ENCODE measurements at places on chromosomes 5 and 9.

GRCh38 chr5:32233220-32233695 lies 59.1 kb upstream of the GOLPH3 start:
- no peak for DNase-seq

DNA sequence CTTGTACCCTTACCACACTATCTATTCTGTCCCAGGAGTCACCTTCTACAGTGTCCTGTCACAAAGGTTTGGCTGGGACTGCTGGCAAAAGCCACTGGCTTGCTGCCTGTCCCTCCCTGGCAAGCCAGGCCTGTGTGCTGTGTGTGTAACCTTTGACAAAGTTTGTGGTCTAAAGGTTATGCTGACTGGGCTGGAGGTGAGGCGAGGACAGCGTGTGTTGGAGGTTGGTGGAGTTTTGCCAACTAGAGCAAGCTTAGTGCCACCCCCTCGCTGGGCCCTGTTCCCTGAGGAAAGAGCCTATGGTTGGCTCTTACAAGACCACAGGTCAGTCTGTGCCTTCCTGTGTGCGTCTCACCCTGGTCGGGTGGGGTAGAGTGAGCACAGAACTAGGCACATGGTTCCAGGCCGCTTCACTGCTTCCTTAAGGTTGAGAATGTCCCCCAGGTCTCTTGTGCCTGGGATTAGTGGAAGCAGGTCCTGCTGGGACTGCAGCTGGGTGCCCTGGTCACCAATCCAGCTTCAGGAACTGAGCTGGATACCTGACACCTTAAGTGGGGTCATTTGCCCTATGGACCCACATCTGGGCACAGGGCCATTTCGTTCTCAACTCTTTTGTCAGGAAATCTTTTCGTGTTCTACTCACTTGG lies 152.2 kb downstream of the GADD45G start:
- no peak for DNase-seq

GRCh38 chr5:139638090-139638735 lies 9.9 kb upstream of the CXXC5 start:
- peak; percentile 8 for DNase-seq

DNA sequence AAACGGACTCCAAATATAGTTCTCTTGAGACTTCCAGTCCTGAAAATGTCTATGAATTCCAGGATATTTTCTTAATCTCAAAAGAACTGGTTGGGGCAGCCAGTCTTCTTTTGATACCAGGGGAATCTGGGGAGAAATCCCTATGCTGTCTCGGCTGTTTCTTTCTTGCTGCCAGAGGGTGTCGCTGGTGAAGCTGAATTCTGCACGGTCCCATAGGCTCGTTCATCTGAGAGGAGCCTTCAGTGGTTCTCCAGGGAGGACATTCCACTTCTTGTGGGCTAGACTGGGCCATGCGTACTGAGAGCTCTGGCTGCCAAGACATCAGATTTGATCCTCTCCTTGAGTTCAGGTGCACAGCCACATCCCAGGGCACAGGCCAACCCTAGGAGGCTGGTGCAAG lies 155.0 kb upstream of the CLINT1 start:
- no peak for DNase-seq

DNA sequence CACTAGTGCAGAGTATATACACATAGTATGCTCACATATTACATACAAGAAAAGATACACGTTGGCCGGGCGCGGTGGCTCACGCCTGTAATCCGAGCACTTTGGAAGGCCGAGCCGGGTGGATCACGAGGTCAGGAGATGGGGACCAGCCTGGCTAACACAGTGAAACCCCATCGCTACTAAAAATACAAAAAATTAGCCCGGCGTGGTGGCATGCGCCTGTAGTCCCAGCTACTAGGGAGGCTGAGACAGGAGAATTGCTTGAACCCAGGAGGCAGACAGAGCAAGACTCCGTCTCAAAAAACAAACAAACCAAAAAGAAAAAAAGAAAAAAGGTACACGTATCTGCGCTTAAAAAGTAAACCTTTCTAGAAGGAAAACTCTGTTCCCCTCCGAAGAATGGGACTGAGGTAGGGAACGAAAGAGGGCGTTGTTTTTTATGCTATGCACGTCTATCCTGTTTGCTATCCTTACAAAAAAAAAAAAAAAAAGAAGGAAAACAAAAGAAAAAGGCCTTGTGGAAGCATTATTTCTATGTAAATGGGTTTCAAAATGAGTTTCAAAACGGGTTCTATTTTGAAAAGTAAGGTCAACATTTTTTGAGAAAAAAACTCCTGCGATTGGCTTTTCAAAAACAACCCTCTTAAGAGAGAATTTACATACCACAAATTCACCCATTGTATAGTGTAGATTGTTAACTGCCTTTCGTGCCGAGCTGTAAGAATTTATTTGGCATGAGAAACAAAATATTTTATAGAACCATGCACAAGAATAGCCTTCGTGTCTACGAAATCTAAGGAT lies 1.2 kb downstream of the AK3 start:
- no peak for DNase-seq

DNA sequence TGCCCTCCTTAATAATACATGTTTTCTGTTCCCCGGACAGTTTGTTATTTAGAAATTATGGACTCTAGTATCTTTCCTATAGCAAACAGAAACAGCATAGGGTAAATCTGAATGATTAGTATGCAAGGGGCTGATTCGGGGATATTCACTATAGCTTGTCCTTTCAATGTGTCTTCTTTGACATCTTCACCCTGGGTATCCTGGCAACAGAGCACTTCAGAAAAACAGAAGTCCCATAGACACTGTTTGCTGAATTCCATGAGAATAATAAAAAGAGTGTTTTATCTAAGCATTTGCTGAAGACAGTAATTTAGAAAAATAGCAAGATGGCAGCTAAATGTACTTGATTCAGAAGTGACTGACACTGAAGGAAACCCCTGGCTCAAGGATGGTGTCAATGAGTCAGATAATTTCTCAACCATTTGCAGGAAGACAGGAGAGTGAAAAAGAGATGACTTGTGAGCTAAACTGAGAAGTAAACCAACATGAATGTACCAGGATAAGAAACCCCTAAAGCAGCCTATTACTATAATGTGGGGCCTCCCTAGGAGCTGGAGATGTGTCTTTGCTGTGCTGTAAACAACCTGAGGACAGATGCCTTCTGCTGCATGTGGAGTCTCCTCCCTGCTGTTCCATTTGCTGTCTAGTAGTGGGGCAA lies 246.2 kb downstream of the MAN2A1 start:
- DNase-seq, result no peak

GRCh38 chr9:2234371-2234893 lies 219.3 kb downstream of the SMARCA2 start:
- DNase-seq, result no peak

GRCh38 chr5:179323026-179323870 lies 22.0 kb downstream of the ADAMTS2 start:
- no peak for DNase-seq

- DNase-seq, result no peak
Observed at GRCh38 chr9:8419596-8420275, 620.2 kb upstream of the DMAC1 start.

DNA sequence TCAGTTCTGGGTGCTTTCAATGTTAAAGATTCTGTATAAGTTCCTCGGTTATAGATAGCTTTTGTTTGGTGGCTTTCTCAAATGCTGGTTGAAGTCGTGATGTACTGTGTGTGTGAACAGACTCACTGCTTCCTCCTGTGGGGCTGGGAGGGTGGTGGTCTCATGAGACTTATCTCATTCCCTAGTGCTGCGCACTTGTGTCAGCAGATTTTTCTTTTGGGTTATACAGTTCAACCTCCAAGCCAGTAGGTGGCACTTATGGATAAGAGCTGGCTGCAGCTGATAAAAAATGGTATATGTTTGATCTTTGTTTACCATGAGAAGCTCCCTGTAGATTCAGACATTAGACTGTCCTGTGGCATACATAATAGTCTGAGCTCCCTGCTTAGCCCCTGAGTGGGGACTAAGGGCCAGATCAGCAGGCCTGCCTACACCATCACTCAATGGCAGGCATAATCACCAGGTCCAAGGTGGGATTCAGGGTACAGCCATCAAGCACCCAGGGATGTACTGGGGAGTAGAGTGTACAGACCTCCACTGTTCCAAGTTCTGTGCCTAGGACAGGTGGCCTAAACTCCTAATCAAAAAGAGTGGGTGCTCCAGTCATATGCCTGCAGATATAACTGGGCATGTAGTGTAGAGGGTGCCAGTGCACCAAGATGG lies 174.2 kb downstream of the OXCT1 start:
- DNase-seq, result no peak

DNA sequence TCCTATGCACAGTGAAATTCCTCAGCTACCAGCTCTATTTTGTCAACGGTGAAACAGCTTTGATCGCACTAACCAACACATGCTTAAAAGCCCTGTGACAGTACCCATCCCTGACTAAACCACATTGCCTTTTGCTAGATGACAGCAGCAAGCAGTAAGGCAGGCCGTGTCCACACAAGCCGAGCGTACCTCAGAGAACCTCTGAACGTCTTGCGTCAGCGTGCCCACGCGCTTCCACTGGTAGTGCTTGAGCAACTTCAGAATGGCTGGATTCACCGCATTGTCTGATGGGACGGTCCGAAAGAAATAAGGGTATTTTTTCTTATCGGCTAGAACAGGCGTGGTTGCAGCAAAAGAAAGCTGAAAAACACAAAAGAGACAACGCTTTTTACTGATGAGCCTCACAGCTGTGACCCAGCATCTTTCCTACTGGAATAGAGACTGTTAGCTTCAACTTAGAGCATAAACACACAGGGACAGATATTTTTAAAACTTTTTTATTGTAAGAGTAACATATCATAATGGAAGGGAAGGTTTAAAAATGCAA lies 167.0 kb downstream of the GABBR2 start:
- no peak for DNase-seq

GRCh38 chr9:136578915-136579649 lies 33.2 kb upstream of the NOTCH1 start:
- DNase-seq, result peak; percentile 22

GRCh38 chr9:69393425-69393824 lies 68.4 kb downstream of the ENTREP1 start:
- DNase-seq, result no peak

DNA sequence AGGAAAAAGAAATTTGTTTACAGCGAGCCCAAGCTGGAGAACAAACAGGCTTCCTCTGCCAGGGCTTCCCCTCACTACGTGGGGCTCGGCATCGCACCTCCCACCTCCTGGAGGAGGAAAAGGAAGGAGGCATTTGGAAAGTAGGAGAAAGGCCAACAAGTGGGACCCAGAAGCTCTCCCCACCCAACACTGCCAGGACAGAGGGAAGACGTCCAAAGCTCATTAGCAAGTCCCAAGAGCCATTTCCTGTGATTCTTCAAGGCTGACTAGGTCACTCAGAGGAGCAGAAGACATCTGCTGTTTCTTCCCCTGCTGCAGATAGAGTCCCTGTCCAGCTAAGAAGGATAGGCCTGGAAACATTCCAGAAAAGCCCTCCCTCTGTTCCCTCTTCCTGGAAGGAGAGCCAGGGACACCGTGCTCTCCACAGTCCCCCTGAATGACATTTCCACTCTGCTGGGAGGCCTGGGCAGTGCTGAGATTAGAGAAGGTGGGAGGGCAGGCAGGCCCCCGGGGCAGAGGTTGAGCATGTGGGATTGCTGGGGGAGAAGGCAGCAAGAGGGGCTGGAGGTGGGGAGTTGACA lies 57.0 kb upstream of the NEURL1B start:
- no peak for DNase-seq

DNA sequence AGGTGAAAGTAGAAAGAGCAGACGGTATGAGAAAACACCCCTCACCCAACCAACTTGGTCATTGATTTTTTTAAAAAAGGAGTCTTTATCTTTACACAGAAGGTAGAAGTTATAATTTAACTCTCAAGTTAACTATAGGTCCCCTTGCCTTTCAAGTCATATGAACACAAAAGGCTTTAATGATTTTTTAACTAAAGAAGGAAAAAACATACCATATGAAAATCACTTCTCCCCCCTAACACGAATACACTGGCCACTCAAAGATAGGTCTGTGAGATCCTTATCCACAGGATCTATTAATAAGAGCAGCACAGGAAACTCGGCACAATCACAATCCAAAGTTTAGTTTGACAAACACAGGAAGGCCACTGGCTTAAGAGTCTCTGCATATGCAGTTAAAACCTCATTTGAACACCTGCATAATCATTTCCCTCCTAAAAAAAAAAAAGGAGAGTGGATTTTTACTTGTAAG lies 138.0 kb downstream of the ENC1 start:
- no peak for DNase-seq

DNA sequence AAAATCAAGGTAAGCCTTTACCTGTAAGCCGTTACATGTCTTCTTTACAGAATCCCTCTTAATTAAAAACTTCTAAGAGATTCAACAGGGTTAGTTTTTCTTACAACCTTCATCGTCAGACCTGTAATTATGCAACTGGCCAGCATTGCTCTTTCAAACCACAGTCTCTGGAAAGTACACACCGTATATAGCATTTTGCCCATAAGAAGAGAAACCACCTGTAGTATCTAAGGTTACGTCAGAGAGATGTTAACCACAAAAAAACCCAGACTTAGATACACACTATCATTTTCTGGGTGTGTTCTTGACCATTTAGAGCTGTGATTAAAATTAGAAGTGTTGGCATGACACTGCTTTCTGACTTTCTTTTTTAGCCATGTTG lies 140.0 kb downstream of the MUSK start:
- DNase-seq, result no peak

Measured in activated naive CD4-positive, alpha-beta T cell treated with anti-CD3 and anti-CD28 coated beads, Interleukin-2, amount 50 U/mL, for 16 hours (primary cell).